ENCODE measurements at places on chromosomes 16 and 17.

DNA sequence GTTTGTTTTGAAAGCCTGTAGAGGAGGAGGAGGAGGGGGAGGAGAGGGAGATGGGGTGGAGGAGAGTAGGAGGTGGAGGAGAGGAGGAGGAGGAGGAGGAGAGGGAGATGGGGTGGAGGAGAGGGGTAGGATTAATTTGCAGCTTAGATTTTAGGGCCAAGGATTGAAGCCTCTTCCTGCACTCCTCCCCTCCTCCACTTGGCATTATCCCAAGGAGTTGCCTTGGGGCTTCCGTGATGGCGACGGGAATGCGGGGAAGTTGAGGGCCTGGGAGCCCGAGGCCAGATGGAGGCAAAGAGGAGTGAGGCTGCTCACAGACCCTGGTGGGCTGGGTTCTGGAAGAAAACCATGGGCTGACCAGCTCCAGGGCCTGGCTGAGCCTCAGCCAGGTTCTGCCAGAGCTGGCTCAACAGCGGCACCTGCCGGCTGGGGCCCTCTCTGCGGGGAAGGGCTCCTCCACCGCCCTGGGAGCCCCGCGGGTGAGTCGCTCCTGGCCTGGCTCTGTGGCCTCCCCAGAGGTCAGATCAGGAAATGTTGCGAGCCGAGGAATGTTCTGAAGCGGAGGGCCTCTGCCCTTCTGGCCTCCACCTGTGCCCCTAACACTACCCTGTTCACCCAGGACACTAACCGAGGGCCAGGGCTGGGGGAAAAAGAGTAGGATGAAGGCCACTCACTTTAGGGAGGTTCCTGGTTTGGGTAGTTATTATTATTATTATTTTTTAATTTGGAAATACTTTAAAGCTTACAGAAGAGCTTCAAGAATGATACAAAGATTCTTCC is 23.9 kb upstream of the FMNL1 start:
- peak; percentile 86 for DNase-seq

GRCh38 chr17:50277357-50277754 is 3.1 kb downstream of the TMEM92 start:
- no peak for DNase-seq

GRCh38 chr17:70128727-70129238 is 40.5 kb upstream of the KCNJ2 start:
- no peak for DNase-seq

- no peak for DNase-seq
Observed at GRCh38 chr16:71501547-71501946, 12.4 kb upstream of the ZNF19 start.

- DNase-seq: no peak
Observed at GRCh38 chr16:48330841-48331192, 54.4 kb downstream of the SIAH1 start.

- DNase-seq: no peak
Observed at GRCh38 chr17:20120836-20121235, 111.7 kb downstream of the SPECC1 start.

GRCh38 chr16:56732832-56733231 is 2.9 kb downstream of the NUP93 start:
- no peak for DNase-seq

DNA sequence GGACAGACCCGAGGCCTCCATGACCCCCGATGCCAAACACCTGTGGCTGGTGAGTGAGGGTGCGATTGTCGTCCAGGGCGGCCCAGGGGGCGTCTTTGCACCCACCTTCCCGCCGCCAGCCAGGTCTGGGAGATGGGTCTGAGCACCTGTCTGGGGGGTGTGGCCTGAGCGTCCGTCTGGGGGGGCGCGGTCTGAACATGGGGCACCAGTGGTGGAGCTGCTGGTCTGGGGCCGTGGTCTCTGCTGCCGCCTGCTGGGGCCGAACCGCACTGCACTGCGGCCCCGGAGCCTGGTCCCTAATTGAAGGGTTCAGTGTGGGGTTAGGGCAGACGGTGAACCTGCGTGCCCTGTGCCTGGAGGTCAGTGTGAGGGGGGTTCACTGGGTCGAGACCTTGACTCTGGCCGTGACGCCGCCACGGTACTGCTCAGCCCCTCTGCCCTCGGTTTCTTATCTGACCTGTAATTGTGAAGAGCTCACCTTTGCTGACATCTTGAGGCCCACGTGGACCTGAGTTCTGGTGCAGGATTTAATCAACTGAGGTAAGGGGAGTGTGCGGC is 12.6 kb upstream of the TCF25 start:
- peak; percentile 66 for DNase-seq

GRCh38 chr16:78608305-78608776 is 508.9 kb downstream of the WWOX start:
- no peak for DNase-seq

DNA sequence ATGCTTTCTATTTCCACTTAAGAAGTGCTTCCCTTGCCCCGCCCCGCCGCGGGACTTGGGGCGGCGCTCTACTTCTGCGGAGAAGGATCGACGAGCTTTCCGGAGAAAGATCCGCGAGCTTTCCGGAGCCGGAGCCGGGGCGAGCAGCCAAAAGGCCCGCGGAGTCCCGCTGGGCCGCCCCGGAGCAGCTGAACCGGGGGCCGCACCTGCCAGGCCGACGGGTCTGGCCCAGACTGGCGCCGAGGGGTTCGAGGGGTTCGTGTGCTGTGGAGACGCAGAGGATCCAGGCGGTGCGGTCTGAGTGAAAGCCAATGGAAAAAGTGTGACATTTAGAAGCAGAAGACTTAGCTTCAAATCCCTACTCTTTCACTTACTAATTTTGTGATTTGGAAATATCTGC is 50.8 kb downstream of the TBC1D26 start:
- peak; percentile 14 for DNase-seq

DNA sequence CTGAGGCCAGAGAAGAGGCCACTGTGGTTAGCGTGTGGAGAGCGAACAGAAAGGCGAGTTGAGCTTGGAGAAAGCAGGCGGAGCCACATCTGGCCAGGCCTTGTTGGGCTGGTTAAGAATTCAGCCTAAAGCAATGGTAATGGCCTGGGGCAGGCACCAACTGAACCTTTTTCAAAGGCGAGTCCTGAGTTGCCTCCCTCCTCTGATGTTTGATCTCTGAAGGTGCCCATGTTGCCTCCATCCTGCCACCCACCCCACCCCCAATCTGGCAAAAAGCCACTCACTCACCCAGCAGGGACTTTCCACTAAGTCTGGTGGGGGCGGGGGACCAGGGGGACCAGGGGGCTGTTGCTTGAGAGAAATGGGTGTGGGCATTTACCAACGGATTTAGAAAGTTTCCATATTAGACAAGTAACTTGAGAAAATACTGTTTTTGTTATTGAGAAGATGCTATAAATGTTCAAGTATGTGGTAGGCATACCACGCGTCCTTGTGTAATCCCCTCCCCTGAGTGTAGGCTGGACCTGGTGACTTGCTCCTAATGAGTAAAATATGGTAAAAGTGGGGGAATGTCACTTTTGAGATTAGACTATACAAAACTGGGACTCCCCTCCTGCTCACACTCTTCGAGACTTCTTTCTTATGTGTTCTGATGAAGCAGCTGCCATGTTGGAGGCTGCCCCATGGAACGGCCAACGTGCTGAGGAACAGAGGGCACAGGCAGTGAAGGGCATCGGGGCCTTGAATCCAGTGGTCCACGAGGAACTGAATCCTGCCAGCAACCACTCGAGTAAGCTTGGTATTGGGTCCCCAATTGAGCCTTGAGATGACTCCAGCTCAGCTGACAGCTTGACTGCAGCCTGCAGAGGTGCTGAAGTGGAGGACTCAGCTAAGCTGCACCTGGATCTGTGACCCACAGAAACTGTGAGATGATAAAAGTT is 29.9 kb upstream of the TNS4 start:
- DNase-seq: peak; percentile 78

DNA sequence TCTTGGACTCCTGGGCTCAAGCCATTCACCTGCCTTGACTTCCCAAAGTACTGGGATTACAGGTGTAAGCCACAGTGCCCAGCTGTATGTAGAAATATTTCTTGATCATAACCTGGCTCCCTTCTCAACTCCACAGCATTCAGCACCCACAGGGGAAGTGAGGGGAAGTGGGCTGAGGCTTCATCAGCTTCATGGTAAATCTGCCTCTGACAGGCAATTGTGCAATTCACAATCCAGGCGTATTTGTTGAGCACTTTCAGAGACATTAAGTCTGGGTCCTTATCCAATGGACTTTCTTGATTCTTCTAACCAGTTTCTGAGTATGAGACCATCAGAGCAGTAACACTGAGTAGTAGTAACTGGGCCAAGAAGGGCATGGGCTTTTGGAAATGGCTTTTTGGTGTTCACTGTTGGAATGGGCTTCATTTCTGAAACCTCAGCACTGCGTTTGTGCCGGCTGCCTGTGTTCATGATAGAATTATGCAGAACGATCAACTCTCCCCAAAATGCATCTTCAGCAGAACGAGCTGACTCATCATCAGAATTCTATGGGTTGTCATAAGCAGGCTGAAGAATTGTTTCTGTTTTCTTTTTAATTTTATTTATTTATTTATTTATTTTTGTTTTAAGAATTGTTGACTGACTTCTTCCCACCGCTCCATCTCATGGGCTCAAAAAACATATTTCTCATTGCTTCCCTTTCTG is 28.9 kb downstream of the FAM20A start:
- no peak for DNase-seq

GRCh38 chr16:54077050-54077821 is 209.4 kb downstream of the IRX3 start:
- DNase-seq: no peak

GRCh38 chr17:50185631-50186471 is 15.6 kb downstream of the COL1A1 start:
- no peak for DNase-seq

DNA sequence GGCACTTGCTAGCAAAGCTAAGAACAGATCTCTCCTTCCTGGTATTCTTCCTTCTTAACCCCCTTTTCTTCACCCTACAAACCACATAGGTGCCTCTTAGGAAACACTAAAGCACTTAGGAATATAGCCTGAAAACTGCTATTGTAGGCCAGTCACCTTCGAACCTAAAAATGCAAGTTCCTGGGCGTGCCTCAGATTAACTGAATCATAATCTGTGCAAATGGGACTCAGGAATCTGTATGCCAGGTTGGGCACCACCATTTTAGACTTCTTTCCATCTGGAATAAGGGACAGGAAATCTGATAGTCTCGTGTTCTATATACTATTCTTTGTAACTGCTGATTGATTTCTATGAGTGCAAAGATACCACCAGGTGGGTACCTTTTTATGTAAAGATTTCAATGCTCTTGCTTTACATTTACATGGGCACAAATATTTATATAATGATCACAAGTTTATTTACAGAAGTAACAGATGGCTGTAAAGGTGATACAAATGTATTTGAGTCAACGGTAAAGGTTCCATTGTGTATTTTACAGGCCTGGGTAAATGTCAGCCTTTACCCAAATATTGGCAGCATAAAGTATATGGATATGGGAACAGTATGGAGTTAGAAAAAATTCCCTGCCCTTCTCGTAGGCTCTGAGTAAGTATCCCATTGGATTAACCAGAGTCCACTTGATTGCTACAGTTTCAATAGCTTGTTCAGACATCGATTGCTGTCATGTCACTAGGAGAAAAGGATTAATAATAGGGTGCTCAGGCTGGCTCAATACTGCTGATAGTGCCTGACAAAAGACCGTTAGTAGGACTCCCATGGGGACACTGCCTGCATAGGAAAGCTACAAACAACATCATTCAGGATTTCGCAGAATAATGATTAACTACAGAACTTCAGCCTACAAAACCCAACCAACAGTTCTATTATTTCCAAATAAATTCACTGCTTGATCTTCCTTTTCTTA is 124.7 kb downstream of the SNX11 start:
- DNase-seq: no peak

DNA sequence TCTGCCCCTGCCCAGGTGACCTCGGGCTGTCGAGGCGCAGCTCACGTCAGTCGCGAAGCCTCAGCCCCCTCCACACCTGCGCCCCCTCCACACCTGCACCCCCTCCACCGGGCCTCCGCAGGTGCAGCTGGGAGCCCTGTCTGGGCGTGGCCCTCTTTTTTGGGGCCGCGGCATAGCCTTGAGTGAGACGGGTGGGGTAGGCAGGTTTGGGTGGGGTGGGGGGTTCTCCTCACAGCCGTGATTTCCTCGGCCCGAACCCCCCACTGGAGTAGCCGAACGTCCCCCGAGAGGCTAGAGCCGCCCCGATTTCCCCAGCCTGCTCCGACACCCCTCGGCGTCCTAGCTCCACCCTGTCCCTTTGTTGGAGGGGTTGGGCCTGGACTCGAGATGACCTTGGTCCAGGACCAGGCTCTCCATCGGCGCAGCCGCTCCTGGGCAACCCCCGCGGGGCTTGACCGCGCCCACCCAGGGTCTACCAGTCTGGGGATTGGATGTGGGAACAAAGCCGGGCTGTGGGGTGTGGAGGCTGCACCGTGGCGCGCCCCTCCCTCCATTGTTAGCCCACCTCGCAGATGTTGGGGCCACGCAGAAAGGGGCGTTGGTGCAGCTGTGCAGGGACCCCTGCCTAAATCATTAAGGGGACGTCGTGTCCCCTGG is 626 bp downstream of the TUBB3 start:
- DNase-seq: no peak

GRCh38 chr17:80833952-80834892 is 157.4 kb upstream of the CHMP6 start:
- DNase-seq: no peak

DNA sequence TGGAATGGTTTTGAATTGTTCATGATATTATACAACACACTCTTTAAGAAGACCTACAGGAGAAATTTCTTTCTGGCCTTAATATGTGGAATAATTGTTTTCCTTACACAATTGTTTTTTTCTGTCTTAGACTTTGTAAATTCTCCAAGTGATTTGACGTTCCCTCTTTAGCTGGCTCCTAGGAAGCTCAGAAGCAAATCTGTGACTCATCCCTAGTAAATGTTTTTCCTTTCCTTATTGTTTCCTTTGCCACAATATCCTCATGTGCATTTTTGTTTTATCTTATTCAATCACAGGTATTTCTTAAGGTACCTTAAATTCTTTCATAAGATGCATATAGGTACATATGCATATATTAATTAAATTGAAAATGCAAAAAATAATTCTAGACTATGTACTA is 13.5 kb downstream of the KIAA0753 start:
- no peak for DNase-seq

- no peak for DNase-seq
Observed at GRCh38 chr16:89482150-89482816, 8.1 kb downstream of the ANKRD11 start.

GRCh38 chr17:57707892-57708291 is 37.2 kb downstream of the CCDC182 start:
- DNase-seq: no peak

- DNase-seq: no peak
Observed at GRCh38 chr17:55351226-55351625, 70.4 kb downstream of the MMD start.

GRCh38 chr17:64658931-64659330 is 3.2 kb downstream of the SMURF2 start:
- DNase-seq: no peak
